ENCODE measurements at places on chromosomes 3 and 15.
A peak's percentile ranks its signal among the peaks of the same experiment; 100 is the strongest.

DNA sequence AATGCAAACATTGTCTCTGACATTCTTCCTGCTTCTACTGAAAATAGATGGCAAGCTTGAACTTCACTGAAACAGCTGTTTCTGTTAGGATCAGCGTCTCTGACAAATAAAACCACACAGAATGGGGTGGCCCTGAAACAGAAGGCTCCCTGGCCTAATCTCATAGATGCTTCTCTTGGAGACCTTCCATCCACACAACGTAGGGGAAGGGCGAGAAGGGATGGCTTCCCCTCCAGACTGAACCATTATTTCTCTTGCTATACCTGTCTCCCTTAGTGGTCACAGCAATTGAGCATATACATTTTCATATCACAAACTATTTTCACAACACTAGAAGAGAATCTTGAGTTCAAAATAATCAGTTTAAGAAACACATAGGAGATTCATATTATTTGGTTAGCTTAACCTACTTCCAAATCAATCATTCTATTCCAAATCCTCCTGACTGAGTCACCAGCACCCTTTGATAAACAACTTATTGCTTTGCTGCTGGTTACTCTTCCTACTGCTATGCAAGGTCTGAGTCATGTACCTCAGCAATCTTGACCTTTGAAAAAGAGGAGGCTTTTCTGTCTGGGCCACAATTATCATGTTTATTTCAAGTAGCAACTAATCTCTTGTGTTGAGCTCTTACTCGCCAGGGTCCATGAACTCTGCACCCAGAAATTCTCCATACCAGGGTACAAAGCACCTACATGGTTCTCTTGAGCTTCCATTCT is 45.5 kb downstream of the CBLB start:
- no peak for DNase-seq

DNA sequence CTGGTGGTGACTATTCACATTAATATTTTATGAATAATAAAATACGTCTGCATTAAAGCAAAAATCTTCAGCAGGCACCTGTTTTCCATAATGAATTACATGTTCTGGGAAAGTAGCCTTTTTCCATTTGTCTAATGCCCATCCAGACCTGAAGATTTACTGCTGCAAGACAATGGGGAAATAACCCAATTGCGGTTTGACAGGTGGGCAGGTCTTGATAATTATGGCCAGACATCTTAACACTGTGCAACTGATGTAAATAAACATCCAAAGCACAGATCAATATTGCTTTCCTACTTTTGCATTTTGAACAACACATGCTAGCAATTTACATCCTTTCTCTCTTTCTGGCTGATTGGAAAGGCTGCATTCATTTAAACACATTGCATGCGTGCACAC is 173.9 kb downstream of the MEIS2 start:
- DNase-seq: no peak

DNA sequence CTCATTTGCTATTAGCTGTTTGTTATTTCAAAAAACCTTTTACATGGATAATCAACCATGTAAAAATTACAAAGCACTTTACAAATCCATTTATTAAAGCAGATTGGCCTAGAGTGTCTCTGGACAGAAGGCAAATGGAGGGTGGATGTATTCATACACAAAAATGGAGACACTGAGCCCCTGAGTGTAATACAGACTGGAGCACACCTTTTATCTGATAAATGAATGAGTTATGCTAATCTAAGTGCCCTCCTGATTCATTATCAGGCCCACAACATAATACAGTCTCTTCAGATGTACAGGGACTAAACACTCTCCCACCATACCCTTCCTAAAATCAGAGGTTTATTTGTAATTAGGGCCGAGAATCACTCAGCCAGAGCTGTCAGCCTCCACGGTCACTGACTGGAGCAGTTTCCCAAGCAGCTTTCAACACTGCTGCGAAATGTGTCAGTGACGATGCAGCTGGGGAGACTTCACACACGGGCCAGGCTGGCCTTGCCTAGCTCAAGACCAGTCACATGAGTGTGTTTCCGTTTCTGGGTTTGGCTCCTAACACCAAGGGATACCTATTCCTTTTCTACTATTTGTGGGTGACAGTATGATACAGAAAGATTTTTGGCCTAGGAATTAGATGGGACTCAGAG is 271.8 kb downstream of the ZIC1 start:
- DNase-seq: no peak

DNA sequence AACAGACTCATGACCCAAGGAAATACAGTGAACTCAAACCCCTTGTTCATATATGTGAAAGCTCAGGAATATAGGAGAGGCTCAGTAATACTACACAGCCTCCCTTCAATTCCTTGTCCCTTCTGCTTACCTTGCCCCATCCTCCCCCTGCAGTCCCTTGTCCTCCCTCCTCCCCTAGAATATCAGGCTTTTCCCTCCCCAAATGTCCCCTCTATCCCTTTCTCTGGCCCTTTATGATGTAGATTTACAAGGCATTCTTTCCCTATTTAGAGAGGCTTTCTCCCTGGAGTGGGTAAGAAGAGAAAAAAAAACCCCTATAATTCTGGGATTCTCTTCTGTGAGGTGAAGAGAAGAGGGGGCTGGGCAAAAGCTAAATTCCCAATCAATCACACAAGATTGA is 64.9 kb upstream of the KBTBD8 start:
- no peak for DNase-seq

DNA sequence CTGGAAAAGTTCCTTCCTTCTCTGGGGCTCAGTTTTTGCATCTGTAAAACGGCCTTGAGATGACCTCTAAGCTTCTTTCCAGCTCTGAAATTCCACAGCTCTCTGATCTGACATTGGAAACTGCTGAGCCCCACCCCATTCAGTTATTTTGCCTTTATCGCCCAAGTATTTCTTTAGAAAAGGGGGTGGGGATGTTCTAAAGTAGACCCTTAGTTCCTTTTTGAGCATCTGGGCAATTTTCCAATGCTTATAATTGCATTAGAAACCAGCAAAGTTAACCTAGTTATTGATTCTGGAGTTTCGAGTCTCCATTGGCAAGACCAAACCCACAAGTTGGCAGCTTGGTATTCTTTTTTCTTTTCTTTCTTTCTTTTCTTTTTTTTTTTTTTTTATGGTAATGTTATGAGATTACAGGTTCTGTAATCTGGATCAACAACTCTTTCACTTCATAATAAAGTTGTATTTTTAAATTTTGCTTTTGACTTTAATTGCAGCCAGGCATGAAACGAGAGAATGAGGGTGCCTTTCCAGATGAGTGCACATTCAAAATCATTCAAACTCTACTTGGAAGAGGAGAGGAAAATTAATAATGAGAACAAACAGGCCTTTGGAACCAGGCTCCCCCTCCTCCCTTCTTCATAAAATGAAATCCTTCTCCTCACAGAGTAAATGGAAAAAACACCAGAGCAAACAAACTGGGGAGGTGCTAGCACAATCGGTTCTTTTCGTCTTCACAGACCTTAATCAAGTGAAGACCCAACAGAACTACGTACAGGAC is 76.8 kb upstream of the LRIG1 start:
- DNase-seq: no peak

- DNase-seq: no peak
These were observed 230.9 kb upstream of the FEZF2 start for GRCh38 chr3:62604298-62604697.

GRCh38 chr3:61648481-61648880 is 87.1 kb downstream of the PTPRG start:
- no peak for DNase-seq

DNA sequence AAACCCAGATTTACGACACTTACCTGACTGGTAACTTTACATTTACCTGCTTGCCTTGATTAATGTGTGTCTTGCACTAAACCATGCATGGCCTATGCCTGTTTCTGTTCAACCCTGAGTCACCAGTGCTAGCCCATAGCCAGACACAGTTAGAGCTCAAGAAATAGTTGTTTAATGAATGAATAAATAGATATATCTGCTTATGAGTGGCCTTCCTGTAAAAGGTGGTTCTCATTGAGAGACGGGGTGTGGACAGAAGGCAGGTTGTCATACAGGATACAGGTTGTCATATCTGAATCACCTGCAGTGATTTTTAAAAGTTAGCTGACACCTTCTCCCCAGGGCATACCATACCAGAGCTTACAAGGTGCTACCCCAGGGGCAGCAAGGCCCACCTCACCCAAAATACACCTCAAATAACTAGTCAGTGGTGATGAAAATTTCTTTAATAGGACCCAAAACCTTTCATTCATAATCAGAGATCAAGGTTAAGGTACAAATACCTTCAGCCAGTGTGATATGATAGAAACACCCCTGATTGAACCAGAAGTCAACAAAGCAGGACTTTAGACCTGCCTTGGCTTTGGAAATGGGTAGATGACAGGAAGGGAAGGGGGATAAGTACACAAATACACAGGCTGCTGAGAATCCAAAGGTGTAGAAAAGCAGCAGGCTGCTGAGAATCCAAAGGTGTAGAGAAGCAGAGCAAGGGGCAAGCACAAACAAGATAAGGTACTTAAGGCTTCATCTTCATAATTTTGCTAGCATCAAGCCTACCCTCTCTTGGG is 45.4 kb upstream of the TSC22D2 start:
- no peak for DNase-seq

- no peak for DNase-seq
These were observed 89.5 kb upstream of the UMPS start for GRCh38 chr3:124640635-124641306.

DNA sequence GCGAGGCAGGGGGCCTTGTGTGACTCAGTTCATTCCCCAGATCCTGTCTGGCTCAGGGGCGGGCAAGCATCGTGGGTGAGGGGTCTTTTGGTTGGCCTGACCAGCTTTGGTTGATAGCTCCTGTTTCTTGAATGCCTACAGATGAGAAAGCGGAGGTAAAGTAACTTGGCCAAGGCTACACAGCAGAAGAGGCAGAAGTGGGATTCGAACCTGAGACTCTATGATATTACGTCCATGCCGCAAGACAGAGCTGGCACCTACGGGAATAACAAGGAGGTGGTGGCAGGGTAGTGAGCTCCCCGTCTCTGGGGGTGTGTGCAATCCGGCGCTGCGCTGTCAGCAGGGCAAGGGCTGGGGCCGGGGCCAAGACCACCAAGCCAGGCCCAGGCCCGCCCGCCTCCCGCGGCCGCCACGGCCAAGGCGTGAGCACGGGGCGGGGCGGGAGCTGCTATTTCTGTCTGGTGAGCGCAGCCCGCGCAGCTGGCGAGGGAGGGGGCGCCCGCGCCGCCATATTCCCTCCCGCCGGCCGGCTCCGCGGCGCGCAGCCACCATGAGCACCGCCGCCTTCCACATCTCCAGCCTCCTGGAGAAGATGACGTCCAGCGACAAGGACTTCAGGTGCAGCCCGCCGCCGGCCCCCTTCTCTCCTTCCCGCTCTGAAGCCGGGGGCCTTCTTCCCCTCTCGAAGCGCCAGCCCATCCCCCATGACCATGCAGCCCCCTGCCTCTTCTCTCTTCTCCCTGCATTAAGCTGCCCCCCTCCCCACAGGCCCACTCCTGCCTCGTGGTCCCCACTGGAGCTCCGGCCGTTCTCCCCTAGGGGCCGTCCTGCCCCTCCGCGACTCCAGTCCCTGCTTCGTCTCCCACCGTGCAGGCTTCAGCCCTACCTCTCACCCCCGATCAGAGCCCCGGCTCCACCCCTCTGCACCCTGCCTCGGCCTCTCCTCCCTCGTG is at the start of gene CAND2:
CAND2 (plus strand) TSS at position 510 of the 953 bp plus-strand sequence; CDS start at position 551, 41 bp downstream.
- DNase-seq: peak; percentile 48

- no peak for DNase-seq
These were observed 134.9 kb upstream of the ZBTB20 start for GRCh38 chr3:115281697-115282675.

DNA sequence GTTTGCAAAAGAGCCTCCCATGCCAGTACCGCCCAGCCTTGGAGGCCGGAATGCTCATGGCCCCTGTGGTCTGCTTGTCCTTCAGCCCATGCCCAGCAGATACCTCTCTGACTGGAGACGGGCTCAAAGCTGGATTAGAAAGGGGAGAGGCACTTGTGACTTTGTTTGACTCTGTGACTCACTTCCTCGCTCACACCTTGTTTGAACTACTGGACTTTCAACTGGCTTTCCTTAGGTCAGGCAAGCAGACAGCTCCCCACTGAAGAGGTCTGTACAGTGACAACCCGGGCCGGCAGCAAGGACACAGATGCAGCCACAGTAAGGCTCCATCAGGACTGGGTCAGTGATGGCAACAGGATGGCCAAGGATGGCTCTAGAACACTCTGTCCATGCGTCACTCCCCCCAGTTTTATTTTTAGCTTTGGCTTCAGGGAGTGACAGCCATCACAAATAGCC is 98.6 kb upstream of the ABHD17C start:
- no peak for DNase-seq

GRCh38 chr3:56422316-56422715 is 46.0 kb downstream of the ERC2 start:
- DNase-seq: no peak

Measured in WTC11 (cell line).